ENCODE measurements at places on chromosomes 2 and 18.

GRCh38 chr18:22650247-22650646 lies 232.5 kb upstream of the CTAGE1 start:
- DNase-seq: no peak

DNA sequence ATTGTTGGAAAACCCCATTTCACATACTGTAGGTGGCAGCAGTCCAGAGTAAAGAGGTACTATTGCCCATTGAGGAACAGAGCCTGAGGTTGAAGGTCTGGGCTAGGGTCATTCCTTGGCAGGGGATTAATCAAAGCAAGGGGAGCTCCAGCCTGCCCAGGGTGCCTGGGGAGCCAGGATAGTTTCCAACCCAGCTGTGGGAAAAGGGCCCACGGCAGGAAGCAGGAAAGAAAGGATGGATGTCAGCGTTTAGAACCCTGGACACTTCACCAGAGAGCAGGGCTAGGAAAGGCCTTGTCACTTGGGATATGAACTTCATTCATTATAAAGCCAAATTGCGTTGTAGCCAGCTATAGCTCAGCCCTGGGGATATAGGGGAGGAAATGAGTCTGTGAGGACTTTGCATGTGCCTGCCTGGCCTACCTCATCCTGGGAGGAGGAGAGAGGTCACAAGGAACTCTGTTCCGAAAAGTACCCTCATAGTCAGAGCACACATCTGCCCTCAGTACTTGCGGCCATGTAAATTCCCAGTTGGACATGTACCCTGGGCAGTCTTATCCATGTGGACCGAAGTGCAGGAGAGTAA lies 140.2 kb upstream of the COPS8 start:
- no peak for DNase-seq

GRCh38 chr2:84849271-84849952 lies 31.5 kb downstream of the TRABD2A start:
- DNase-seq: no peak

DNA sequence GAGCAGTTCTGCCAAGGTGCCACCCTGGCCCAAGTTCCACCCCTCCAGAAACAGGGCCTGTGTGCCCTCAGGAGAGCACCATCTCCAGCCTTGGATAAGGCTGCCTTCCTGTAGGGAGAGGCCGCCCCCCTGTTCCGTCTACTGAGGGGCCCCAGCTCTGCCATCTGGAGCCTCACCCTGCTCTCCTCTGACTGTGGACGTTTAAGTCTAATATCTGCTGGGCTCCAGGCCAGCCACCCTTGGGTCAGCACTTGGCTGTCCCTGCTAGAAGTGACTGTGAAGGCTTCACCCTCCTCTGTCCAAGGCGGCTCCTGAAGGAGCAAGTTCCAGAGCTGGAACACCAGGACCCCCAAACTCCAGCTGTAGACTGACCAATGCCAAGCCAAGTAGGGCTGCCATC lies 26.3 kb downstream of the RHOB start:
- DNase-seq: no peak

DNA sequence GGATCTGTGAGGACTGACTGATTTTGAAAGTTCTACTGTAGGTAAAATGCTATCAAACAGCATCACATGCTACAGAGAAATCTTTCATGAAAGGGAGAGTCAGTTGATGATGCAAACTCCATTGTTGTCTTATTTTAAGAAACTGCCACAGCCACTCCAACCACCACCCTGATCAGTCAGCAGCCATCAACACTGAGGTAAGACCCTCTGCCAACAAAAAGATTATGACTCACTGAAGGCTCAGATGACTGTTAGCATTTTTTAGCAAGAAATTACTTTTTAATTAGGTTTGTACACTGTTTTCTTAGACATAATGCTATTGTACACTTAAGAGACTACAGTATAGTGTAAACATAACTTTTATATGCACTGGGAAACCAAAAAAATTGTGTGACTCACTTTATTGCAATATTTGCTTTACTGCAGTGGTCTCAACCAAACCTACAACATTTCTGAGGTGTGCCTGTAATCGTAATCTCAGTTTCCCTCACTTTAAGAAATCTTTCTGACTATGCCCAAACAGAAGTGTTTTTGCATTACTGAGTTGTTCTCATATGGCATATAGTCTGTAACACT lies 42.8 kb downstream of the METTL8 start:
- DNase-seq: no peak

GRCh38 chr18:44683556-44683955 lies 2.9 kb downstream of the SETBP1 start:
- DNase-seq: no peak

GRCh38 chr2:132937629-132938028 lies 267.6 kb upstream of the LYPD1 start:
- no peak for DNase-seq

- DNase-seq: no peak
Observed at GRCh38 chr2:48129293-48129950, 223.1 kb upstream of the FBXO11 start.

Data from amniotic stem cell (primary cell).